ENCODE measurements at places on chromosomes 2 and 18. TPM values are rescaled to one million over a fixed set of nuclear protein-coding genes. Genes with fewer than 3 reads are reported as not detected.

TBC1D8 gene
- 16.6 TPM for total RNA-seq

NLRC4 gene
- total RNA-seq: not detected

HOXD1 gene
- total RNA-seq: not detected

NOL4 gene
- 0.74 TPM for total RNA-seq

FOXD4L1 gene
- not detected for total RNA-seq

RNF103 gene
- total RNA-seq: 7.1 TPM

CREG2 gene
- 1.2 TPM for total RNA-seq

SPAG16 gene
- 17.3 TPM for total RNA-seq

OTX1 gene
- 0.13 TPM for total RNA-seq

KIAA2012 gene
- not detected for total RNA-seq

ANKRD53 gene
- total RNA-seq: 0.28 TPM

CHRNG gene
- total RNA-seq: not detected

PPP1CB gene
- 183 TPM for total RNA-seq

ALK gene
- not detected for total RNA-seq

IL36RN gene
- total RNA-seq: not detected

IL1RL1 gene
- total RNA-seq: not detected

TNS1 gene
- total RNA-seq: 3.2 TPM

HOXD3 gene
- total RNA-seq: not detected

MARCHF7 gene
- total RNA-seq: 103 TPM

TRIM54 gene
- 4.6 TPM for total RNA-seq

CROCC2 gene
- total RNA-seq: not detected

CPO gene
- 0.66 TPM for total RNA-seq

TTR gene
- not detected for total RNA-seq

COL3A1 gene
- not detected for total RNA-seq

TMEM200C gene
- 5.6 TPM for total RNA-seq

FAM237A gene
- not detected for total RNA-seq

CXCR4 gene
- 0.79 TPM for total RNA-seq

LYG2 gene
- not detected for total RNA-seq

CYP27A1 gene
- 3.1 TPM for total RNA-seq

SCN7A gene
- 0.11 TPM for total RNA-seq

LBX2 gene
- 1.1 TPM for total RNA-seq

MOCOS gene
- total RNA-seq: 6.0 TPM

TDRD15 gene
- not detected for total RNA-seq

LOXHD1 gene
- 0.11 TPM for total RNA-seq

STK25 gene
- 189 TPM for total RNA-seq

MAPK4 gene
- 1.9 TPM for total RNA-seq

HAAO gene
- 5.3 TPM for total RNA-seq

KATNAL2 gene
- total RNA-seq: 20.1 TPM

LIPG gene
- 6.1 TPM for total RNA-seq

CFC1 gene
- 0.22 TPM for total RNA-seq

TMEM150A gene
- 19.0 TPM for total RNA-seq

NCKAP5 gene
- 0.26 TPM for total RNA-seq

PFN4 gene
- total RNA-seq: not detected

IGFBP2 gene
- 366 TPM for total RNA-seq

PLCL1 gene
- total RNA-seq: not detected

NPPC gene
- 1.1 TPM for total RNA-seq

KCTD1 gene
- 10.4 TPM for total RNA-seq

CTAGE1 gene
- not detected for total RNA-seq

RAMP1 gene
- total RNA-seq: 0.63 TPM

MTLN gene
- total RNA-seq: 16.3 TPM

FOXI3 gene
- total RNA-seq: 18.3 TPM

GALR1 gene
- 0.07 TPM for total RNA-seq

SLC5A7 gene
- total RNA-seq: not detected

AGAP1 gene
- total RNA-seq: 25.8 TPM

All from H9 (cell line).